Common myeloid progenitor, CD34-positive (primary cell): ENCODE measurements at places on chromosomes 7 and 10.
A peak's percentile ranks its signal among the peaks of the same experiment; 100 is the strongest.

- H3K27me3 ChIP-seq: no peaks in the 10 kb centered on the region
- peak; percentile 60 for DNase-seq
- H3K27ac ChIP-seq: peak overlapping the region; percentile 86
- H3K4me3 ChIP-seq: peak overlapping the region; percentile 72
- peaks cover 25% of the 10 kb centered on the region for H3K4me1 ChIP-seq
- H3K36me3 ChIP-seq: no peaks in the 10 kb centered on the region
Observed at GRCh38 chr10:21526860-21527597, 1.5 kb upstream of the SKIDA1 start.

GRCh38 chr10:73228247-73228646, 18.8 kb downstream of the DNAJC9 start:
- no peak for DNase-seq
- peaks cover 24% of the 10 kb centered on the region for H3K4me1 ChIP-seq
- no peak overlapping the region for H3K27ac ChIP-seq
- peaks cover 19% of the 10 kb centered on the region for H3K36me3 ChIP-seq
- H3K4me3 ChIP-seq: no peak overlapping the region

DNA sequence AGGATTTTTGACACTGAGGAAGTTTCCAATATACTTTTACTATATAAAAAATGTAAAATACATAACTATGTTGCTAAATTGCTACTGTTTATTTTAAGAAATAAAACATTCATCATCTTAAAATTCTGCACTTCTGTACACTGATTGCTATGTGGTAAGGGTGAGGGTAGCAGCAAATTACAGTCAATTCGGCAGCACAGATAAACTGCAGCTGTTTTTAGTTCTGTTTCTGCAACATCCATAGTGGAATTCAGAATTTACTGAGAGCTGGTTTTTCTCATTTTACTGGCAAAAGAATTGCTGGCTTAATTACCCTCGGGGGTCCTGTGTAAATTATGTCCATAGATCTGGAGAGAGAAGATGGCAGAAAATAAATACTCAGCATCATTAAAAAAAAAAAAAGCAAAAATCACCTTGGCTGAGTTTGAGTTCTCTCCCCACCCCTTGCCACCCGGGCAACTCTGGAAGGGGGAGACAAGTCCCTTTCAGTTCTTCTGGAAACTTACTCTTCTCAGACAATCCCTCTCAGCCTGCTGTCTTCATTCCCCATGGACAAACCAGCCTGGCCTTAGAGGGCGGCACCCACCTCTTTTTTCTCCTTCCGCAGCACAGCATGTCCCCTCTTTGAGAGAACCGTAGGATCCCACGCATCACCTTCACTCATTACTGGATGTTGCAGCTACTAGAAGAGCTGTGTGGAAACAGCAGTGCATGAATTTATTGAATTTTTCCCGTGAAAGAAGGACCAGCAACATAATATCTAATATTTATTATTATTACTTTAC, 501.1 kb upstream of the CELF2 start:
- H3K4me1 ChIP-seq: no peaks in the 10 kb centered on the region
- H3K27me3 ChIP-seq: no peaks in the 10 kb centered on the region
- DNase-seq: no peak
- H3K36me3 ChIP-seq: no peaks in the 10 kb centered on the region
- no peak overlapping the region for H3K27ac ChIP-seq

- no peaks in the 10 kb centered on the region for H3K36me3 ChIP-seq
- H3K27me3 ChIP-seq: no peaks in the 10 kb centered on the region
- H3K4me3 ChIP-seq: no peak overlapping the region
- H3K27ac ChIP-seq: no peak overlapping the region
Observed at GRCh38 chr10:78543749-78544362, 510.2 kb downstream of the RPS24 start.

- no peaks in the 10 kb centered on the region for H3K27me3 ChIP-seq
- H3K27ac ChIP-seq: no peak overlapping the region
- no peak overlapping the region for H3K4me3 ChIP-seq
- no peaks in the 10 kb centered on the region for H3K36me3 ChIP-seq
- H3K4me1 ChIP-seq: no peaks in the 10 kb centered on the region
- DNase-seq: peak; percentile 59
Observed at GRCh38 chr7:149799397-149800168, 26.2 kb upstream of the ZNF467 start.
